ENCODE measurements at places on chromosomes 6 and 20.
A peak's percentile ranks its signal among the peaks of the same experiment; 100 is the strongest.

DNA sequence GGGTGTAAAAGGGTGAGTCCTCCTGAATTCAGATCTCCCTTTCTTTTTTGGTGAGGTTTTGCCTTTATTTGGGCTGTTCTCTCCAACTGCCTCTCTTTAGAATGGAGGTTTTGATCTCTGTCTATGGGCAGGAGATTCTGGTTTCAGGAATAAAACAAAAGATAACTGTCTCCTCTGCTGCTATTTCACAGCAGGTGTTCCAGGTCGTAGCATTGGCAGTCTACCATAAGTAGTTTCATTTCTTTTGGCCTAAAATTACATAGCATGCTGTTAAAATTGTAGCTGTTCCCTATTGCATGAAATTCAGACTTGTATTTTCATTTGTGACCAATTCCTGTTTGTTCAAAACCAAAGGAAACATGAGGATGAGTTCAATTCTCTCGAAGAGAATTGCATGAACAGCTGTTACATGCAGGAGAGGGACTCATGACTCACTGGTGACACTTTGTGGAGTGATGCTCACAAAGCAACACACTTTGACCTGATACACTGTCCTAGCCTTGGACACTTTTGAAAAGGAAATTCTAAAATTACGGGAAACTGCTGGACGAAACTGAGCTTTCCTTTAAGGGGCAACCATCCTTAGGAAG is 76.8 kb upstream of the SIRPG start:
- peak; percentile 6 for DNase-seq

GRCh38 chr6:44627091-44627882 is 239.8 kb downstream of the CDC5L start:
- DNase-seq, result no peak

- DNase-seq, result no peak
Measured at GRCh38 chr20:5272268-5272667, 44.5 kb downstream of the PROKR2 start.

- no peak for DNase-seq
Measured at GRCh38 chr6:53311586-53311935, 37.2 kb downstream of the ELOVL5 start.

GRCh38 chr6:142731611-142732010 is 213.4 kb downstream of the HIVEP2 start:
- no peak for DNase-seq

GRCh38 chr6:157143171-157143889 is 180.0 kb downstream of the TMEM242 start:
- no peak for DNase-seq

DNA sequence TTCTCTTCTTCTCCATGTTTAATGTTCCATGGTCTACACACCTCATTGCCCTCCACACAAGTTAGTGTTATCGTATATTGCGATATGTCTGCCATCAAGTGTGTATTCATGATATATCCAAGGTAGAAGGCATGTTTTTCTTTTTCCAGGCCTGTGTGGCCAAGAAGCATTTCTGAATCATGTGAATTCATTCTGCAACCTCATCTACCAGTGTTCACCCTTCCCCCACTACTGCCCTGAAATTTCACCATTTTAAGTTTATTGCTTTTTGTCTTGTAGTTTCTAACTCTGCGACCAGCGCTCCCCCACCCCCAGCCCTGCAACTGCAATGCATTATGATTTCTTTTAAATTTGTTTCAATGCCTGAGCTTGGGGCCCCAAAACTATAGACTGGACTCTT is 618.0 kb upstream of the FLRT3 start:
- no peak for DNase-seq

GRCh38 chr20:32737371-32738223 is 5.7 kb downstream of the COMMD7 start:
- no peak for DNase-seq

GRCh38 chr6:150006961-150007464 is 18.3 kb downstream of the RAET1L start:
- DNase-seq, result no peak

DNA sequence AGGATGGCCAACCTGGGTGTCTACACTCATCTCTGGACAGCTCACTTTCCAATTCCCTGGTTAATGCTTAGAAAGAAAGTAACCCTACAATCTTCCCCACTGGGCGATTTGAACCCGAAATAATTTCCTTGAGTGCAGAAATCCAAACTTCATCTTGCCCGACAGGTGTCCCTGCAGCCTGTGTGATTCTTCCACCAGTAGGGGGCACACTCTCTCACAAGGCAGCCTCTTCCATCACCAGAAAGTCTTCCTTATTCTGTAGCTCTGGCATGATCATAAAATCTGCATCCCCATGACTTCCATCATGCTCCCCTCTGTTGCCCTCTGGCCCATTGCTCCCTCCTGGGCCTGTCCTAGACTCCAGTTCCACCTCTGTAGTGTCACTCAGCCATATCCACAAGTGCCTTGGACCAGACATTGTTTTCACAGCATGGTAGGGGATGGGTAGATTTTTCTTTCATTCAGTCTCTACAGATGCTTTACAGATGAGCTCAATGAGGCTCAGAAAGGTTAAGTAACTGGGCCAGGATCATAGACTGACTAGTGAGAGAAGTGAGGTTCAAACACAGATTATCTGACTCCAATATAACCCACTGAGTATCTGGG is 170.4 kb upstream of the SPTLC3 start:
- no peak for DNase-seq

DNA sequence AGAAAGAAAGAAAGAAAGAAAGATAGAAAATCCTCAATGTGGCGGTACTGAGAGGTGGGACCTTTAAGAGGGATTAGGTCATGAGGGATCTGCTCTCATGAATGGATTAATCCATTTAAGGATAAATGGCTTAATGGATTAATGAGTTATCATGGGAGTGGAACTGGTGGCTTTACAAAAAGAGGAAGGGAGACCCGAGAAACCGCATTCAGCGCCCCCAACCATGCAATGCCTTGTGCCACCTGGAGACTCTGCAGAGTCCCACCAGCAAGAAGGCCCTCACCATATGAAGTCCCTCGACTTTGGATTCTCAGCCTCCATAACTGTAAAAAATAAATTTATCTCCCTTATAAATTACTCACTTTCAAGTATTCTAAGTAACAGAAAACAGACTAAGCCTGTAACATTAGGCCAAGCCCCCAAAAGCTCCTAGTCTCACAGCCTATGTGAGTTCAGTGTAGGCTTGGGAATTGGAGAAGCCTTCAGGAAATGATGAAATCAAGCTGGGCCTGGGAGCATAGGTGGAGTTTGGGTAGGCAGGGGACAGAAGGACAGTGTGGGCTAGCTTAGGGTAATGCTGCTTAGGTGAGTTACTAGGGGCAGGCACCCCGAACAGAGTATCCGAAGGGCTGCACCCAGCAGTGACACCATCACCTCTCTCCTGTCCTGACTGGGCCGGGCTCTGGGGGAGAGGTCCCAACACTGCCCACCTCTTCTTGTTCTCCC is 36.2 kb upstream of the RNF24 start:
- no peak for DNase-seq

GRCh38 chr20:46698788-46699187 is 9.5 kb upstream of the TP53RK start:
- DNase-seq, result no peak

DNA sequence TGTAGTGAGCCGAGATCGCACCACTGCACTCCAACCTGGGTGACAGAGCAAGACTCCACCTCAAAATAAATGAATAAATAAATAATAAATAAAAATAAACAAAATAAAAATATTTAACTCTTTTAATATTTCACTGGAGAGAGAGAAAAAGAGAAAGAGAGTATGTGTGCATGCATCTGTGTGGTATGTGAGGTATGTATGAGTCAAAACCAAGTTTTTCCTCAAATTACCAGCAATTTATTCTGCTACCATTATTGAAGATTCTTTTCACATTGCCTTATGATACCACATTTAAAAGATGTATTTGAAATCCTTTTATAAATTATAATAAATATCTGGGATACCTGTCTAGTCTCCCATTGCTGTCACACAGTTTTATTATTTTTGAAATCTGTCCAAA is 122.1 kb downstream of the CD164 start:
- no peak for DNase-seq

GRCh38 chr6:90547079-90547478 is 39.8 kb downstream of the MAP3K7 start:
- DNase-seq, result no peak

DNA sequence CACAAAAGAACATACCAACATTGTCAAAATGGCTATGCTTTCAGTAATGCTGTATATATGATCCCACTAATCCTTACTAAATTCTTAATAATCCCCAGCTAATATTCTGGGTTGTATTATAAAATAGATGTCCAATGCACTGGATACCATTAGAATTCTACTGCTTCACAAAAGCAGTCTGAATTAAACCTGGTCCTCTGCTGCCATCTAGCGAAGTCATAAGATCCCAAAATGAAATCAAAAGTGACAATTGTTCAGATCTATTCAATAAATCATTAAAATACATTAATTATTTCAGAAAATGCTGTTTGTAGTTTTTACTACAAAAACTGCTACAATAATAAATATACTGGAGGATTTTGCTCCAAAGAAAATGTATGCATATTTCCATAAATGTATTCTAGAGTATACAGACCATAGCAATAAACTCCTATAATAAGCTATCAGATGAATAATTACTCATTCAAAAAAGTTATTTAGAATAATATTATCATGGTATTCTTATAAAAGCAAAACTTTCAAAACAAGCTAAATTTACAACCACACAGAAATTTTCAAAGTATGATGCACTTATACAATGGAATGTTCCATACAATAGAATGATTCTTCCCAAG is 92.6 kb downstream of the RNGTT start:
- DNase-seq, result peak; percentile 54

- no peak for DNase-seq
Measured at GRCh38 chr6:1123386-1124375, 188.2 kb upstream of the FOXQ1 start.

GRCh38 chr6:157951828-157952227 is 29.8 kb upstream of the SYNJ2 start:
- DNase-seq, result no peak

DNA sequence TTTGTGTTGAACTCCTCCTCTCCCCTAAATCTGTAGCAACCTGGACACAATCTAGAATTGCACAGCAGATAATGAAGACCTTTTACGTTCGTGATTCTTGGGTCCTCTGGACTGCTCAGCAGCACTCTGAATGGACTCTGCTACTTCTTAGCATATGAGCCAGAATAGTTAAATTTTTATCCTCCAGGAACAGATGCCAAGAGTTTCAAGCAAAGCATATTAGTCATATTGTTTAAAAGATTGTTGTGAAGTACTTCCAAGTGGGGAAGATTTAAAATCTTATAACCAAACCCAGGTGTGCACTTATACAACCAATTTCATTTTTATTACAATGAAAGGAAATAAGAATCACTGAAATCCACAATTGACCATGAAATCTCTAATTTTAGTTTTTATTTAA is 118.9 kb upstream of the EXOC2 start:
- DNase-seq, result no peak

- no peak for DNase-seq
Measured at GRCh38 chr20:2217857-2218539, 77.8 kb upstream of the TGM3 start.

DNA sequence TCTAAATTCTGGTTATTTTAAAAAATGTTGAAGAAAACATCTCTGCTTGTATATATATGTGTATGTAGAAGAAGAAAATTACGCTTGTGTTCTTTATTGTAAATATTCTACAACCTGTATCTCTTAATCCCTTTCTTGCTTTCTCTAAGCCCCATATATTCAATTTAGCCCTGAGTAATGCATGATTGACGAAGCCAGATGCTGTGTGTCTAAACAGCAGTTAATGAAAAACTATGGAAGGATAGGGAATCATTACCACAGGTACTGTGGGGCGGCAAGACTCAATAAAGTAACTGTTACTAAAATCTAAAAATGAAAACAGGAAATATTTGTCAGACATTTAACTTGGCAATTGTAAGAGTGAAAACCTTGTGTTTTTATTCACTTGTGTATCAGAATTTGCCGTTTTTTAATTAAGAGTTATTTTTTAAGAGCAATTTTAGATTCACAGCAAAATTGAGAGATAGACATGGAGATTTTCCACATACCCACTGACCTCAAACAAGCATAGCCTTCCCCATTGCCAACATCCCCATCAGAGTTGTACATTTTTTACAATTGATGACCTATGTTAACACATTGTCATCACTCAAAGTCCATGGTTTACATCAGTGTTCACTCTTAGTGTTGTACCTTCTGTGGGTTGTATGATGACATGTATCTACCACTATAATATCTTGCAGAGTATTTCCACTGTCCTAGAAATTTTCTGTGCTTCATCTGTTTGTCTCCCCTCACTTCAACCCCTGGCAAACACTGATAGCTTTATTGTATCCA is 76.7 kb downstream of the BCKDHB start:
- DNase-seq, result no peak

All from hindlimb muscle (tissue), 1 donor.